Activated CD4-positive, alpha-beta T cell treated with anti-CD3 and anti-CD28 coated beads for 24 hours (primary cell): ENCODE measurements at places on chromosomes 2 and 18.

GRCh38 chr2:74025971-74026612 lies 41.4 kb downstream of the TET3 start:
- no peak for DNase-seq

DNA sequence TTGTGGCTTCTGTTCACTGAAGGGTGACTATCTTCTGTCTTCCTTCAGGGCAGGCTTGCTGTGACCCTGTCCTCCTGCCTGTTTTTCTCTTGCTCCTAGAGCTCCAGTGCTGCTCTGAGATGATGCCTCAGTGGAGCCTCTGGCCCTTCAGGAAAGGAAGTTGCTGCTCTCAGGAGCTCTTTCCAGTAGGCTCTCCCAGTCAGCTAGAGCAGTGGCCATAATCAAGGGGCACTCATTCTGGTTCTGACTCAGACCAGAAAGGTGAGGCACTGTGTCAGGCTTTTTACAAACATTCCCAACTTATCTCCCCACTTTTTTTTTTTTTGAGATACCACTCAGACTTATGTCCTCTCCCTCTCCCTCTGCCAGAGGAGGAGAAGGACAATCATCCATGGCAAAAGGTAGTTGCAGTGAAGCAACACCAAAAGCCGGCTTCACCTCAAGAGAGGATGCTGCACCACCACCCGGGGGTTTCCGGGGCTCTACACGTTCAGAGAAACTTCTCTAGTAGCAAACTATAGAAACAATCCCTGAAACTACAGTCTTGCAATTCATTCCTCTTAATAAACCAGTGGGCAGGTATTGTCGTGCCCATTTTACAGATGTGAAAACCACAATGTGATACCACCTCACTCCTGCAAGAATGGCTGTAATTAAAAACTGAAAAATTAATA lies 115.4 kb downstream of the ACTR3 start:
- no peak for DNase-seq

GRCh38 chr2:233989221-233989858 lies 61.2 kb upstream of the SPP2 start:
- DNase-seq, result no peak

GRCh38 chr2:170101789-170102188 lies 76.2 kb upstream of the MYO3B start:
- no peak for DNase-seq

- no peak for DNase-seq
These were observed 120.9 kb downstream of the MMADHC start for GRCh38 chr2:149466635-149467034.

DNA sequence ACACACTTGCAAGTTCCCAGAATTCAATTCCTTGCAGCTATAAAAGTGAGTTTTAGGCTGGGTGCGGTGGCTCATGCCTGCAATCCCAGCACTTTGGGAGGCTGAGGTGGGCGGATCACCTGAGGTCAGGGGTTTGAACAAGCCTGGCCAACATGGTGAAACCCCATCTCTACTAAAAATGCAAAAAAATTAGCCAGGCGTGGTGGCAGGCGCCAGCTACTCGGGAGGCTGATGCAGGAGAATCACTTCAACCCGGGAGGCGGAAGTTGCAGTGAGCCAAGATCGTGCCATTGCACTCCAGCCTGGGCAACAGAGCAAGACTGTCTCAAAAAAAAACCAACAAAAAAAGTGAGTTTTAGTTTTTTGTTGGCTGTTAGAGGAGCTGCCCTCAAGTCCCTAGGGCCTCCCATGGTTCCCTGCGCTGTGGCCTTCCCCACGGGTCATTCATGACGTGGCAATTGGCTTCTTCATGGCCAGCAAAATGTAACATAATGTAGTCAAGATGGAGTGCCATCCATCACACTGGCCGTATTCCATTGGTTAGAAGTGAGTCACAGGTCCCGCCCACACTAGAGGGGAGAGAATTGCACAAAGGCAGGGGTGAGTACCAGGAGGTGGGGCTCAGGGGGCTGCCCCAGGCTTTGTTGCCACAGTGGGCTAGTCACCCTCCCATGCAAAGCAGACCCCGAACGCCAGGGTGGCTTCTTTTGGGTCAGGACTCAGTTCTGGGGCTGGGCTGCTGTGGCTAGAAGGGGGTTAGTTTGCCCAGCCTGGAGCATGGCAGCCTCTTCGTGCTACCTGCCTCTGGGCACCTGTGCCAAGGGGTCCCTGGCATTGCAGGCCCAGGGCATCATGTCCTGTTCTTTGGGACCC lies 37.7 kb upstream of the INHBB start:
- DNase-seq, result no peak

DNA sequence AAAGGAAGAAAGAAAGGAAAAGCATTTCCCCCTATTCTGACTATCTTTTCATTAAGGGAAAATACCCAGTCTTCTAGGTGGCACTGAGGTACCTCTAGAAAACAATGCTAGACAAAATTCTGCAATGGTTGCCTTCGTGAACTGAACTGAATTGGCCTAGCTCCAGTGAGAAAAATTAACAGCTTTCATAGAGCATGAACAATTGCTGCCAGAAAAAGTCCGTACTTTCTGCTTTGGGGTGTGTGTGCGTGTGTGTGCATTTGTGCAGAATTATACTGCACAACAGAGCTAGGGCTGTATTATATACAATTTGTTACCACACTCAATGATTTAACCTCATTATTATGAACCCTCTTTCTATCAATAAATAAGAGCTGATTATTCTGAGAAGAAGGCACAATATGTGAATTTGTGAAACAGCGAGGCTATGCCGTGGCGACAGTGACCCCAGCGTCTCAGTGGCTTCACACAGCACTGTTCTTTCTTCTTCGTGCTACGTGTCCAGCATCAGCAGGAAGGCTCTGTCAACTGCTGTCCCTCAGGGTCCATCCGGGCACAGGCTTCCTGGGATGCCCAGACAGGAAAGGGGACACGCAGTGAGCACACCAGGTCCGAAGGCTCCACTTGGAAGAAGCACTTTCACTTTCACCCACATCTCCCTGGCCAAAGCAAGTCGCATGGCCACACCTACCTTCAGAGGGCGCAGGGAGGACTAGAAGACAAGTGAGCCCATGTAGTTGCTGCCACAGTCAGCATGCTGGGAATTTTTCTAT lies 47.5 kb downstream of the PTGR3 start:
- DNase-seq, result no peak

DNA sequence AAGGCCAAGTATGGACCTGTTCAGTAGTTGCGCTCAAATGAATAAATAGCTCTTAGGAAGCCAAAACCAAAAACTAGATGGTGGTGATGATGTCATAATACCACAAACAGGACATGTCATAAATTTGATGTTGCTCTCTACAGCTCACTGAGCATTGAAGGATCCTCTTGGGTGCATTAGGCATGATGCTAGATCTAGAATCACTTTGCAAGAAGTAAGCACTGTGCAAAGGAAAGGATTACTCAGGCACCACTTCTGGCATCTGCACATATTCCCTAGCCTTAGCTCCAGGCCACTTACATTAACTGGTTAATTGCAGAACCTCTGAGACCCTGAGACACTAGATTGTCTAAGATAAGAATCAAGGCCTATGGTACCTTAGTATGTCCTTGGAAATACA lies 58.0 kb downstream of the LRRTM1 start:
- no peak for DNase-seq

DNA sequence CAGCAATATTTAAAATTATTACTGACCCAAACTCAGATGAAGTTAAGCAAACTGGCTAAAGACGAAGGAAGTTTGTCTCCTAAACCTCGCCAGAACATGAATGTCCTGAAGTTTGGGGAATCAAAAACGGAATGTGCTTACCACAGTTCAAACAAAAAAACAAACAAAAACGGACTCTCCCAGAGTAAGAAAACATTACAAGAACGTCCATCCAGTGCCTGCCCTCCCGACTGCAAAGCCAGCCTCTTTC lies 1.1 kb downstream of the KANSL1L start:
- no peak for DNase-seq

DNA sequence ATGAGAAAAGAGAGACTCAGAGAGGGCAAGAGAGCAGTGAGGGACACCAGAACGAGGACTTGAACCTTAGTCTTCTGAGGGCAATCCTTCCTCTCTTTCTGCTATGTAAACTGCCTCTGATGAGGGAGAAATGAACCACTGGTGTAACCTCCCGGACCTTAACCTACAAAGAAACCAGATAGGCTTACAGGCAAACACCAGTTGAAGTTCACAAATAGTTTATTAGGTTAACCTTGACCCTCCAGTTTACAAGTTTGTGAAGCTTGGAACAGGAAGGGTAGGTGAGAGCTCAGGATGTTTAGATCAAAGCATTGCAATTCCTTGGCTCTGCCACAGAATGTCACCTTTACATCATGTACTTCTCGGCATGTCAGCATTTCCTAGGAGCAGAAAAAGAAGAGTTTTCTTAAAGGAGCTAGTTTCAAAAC lies 486.4 kb upstream of the SPRED2 start:
- DNase-seq, result no peak

DNA sequence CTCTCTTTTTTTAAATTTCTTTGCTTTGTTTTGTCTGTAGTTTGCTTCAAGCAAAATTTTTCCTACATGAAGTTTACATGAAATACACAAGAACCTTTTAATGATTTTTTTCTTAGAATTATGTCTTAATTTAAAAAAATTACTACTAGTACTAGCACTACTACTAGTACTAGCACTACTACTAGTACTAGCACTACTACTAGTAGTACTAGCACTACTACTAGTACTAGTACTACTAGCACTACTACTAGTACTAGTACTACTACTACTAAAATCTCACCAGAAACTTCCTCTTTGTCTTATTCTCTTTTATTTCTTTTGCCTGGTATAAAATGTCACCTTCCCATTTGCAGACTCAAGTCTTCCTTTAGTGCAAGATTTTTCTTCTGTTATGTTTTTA lies 71.1 kb downstream of the PTH2R start:
- no peak for DNase-seq

DNA sequence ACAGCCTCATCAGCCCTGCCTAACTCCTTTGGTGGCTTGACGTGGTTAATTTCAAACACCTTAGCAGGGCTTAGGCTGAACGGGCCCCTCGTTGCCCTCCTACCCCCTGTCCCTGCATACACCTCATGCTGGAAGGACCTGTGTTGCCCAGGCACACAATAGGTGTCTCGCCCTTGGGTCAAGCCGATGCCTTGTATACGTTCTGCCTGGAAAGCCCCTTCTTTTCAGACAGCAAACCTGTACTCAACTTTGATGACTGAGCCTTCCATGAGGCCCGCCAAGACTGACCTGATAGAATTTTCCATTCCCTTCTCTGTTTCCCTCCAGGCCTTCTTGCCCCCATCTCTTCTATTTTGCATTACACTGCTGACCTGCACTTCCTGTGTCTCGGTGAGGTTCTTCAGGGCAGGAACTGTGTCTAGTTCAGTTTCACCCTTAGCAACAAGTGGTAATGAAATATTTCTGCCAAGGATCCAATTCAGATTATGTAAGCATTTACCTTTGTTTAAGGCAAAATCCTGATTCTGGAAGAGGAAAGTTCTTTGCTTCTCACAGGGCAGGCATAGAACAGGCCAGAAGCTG lies 7.9 kb downstream of the GREB1 start:
- DNase-seq, result no peak

DNA sequence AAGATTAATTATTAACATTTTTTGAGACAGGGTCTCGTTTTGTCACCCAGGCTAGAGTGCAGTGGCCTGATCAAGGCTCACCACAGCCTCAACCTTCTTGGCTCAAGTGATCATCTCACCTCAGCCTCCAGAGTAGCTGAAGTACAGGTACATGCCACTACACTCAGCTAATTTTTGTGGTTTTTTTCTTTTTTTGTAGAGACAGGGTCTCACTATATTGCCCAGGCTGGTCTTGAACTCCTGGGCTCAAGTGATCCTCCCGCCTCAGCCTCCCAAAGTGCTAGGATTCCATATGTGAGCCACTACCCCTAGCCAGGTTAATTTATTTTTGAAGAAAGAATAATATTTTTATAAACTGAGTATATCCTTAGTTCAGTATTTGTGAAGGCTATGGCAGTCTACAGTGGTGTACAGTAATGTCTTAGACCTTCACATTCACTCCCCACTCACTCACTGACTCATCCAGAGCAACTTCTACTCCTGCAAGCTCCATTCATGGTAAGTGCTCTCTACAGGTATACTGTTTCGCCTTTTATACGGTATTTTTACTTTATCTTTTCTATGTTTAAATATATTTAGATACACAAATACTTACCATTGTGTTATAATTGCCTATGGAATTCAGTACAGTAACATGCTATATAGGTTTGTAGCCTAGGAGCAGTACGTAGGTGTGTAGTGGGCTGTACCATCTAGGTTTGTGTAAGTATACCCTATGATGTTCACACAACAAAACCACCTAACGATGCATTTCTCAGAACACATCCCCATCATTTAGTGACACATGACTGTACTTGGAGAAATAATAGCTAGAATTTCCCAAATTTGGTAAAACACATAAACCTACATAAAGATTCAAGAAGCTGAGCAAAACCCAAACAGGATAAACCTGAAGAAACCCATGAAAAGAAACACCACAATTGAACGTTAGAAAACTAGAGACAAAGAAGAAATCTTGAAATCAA lies 38.6 kb downstream of the MGAT4A start:
- DNase-seq, result no peak

DNA sequence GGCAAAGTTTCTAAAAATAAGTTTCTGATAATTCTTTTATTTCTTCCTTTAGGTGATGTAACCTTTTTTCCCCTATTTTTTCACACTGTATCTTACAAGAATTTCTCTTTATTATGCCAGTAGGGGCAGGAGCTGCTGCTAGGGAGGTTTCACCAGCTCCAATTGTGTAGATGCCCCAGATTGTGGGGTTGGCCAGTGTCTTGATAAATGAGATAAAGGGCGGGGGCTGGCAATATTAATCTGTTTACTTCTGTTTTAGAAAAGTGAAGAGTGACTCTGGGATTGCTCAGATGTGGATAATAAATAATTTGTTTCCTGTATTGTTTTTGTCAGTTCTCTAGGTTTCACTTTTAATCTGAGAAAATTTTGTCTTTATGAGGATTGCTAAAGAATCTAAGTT lies 190.4 kb downstream of the MC4R start:
- DNase-seq, result no peak

DNA sequence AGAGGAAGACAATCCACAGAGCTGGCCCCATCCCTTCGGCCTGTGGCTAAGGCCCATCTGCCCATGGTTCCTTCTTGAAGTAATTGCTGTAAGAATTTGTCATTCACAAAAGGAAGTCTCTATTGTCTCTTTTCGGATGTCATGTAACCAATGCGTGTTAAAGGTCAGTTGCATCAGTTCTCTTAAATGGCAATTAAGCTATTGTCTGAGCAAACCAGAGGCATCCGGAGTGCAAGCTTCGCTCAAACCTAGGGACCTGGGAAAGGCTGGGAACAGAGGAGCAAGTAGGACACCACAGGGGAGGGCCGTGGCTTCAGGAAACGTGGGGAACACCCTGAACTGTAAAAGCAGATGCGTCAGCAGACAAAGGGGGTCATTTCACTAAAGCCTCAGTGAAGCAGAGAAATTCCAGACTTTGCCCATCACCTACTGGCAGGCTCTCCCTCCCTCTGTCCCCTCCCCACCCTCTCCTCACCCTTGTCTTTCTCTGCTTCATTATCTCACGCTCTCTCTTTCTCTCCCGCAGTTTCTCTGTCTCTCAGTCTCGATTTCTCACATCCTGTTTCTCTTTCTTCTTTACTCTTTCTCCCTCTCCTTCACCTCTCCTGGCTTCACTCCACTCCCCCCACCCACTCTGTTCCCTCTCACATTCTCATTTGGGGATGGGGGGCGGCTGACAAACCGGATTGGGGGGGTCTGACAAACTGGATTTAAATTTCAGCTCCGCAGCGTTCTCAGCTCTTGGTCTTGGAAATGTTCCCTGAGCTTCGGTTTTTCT lies 204.6 kb upstream of the TNP1 start:
- DNase-seq, result no peak
